ENCODE measurements at places on chromosomes 16 and 17.
A peak's percentile ranks its signal among the peaks of the same experiment; 100 is the strongest.

DNA sequence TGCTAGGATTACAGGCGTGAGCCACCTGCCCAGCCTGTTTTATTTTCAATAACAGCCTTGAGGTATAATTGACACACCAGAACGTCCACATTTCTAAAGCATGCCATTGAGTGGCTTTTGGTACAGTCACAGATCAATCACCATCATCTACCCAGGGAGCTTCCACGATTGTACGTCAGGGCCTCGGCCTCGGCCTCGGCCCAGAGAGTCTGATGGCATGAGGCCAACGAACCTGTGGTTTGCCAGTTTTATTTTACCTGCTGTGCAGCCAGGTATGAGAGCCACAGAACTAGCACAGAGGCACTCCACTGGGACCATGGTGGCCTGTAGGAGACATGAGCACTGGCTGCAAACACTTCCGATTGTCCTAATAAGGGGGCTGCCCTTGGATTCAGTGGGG lies 8.3 kb downstream of the UBALD1 start:
- no peak for DNase-seq

GRCh38 chr16:84088695-84089395 lies 27.9 kb downstream of the MBTPS1 start:
- peak; percentile 18 for DNase-seq

- no peak for DNase-seq
Measured at GRCh38 chr16:26993963-26994362, 72.8 kb upstream of the C16orf82 start.

- DNase-seq, result peak; percentile 98
Measured at GRCh38 chr17:5486206-5487124, at the start of gene MIS12. MIS12 (plus strand) TSS chr17:5486566; CDS start chr17:5488863, 2,297 bp downstream.

- DNase-seq, result no peak
Measured at GRCh38 chr17:40063901-40064531, 1.3 kb downstream of the THRA start.

- no peak for DNase-seq
Measured at GRCh38 chr16:71460236-71460635, 1.8 kb downstream of the ZNF23 start.

- no peak for DNase-seq
Measured at GRCh38 chr17:42279776-42280630, 3.8 kb upstream of the STAT5B start.

Data from stimulated activated CD4-positive, alpha-beta T cell treated with anti-CD3 and anti-CD28 coated beads, TNF-alpha, amount 100 ng/mL, for 24 hours (primary cell).